ENCODE measurements at places on chromosomes 7 and 10.

GRCh38 chr7:156602283-156602682 is 38.3 kb upstream of the RNF32 start:
- no peak for DNase-seq

- no peak for DNase-seq
Observed at GRCh38 chr10:79299397-79300241, 47.6 kb upstream of the PPIF start.

GRCh38 chr7:96354881-96355280 is 33.0 kb upstream of the SLC25A13 start:
- DNase-seq = no peak

GRCh38 chr10:78973901-78974616 is 94.7 kb upstream of the ZMIZ1 start:
- peak; percentile 20 for DNase-seq

DNA sequence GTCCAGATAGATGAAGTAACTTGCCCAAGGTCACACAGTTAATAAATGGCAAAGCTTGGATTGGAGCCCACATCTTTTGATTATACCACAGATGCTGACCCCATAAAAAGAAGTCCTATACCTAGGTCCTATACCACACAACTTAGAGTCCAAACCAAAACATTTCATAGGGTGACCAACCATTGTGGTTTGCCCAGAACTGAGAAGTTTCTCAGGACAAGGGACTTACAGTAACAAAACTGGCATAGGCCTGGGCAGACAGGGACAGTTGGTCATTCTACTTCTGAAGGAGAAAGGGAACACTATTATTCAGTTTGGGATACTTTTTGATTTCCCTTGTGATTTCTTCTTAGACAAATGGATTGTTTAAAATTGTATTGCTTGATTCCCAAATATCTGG is 32.9 kb upstream of the PRLHR start:
- DNase-seq = no peak

GRCh38 chr7:149495785-149496641 is 1.6 kb downstream of the ZNF746 start:
- DNase-seq = no peak

DNA sequence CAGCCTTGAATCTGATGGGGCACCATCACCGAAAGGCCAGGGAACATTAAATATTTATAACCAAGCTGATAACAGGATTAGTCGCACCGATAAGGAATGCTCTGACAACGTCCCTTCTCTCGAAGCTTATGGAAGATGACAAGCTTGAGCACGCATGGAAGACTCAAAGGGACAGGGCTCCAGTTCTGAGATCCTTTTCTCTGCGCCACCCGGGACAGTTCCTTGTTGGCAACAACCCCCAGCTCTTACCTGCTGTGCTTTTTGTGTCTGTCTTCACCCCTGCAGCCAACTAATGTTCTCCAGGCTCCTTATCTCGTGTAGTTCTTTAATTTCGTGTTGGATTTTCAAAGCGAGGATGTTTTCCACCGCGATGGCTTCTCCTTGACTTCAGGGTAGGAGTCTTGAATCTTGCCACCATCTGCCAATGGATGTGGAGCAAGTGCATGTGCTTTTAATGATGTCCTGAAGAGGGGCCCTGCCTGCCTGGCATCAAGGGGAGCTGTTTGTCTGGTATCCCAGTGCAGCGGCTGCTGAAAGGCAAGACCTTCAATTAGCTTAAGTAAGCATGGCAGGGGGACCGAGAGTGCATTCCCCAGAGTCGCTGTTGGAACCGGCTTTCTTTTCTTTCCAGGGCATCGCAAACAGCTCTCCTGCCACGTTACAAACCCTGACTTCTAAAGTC is 354 bp upstream of the FERD3L start:
- DNase-seq = no peak

GRCh38 chr10:6055929-6056328 is 6.2 kb downstream of the IL2RA start:
- DNase-seq = no peak

- no peak for DNase-seq
Observed at GRCh38 chr10:128122931-128123330, 3.3 kb downstream of the MKI67 start.

- DNase-seq = no peak
Observed at GRCh38 chr10:20709708-20710107, 187.4 kb downstream of the NEBL start.

GRCh38 chr10:114515298-114515914 is 111.1 kb upstream of the AFAP1L2 start:
- DNase-seq = no peak

DNA sequence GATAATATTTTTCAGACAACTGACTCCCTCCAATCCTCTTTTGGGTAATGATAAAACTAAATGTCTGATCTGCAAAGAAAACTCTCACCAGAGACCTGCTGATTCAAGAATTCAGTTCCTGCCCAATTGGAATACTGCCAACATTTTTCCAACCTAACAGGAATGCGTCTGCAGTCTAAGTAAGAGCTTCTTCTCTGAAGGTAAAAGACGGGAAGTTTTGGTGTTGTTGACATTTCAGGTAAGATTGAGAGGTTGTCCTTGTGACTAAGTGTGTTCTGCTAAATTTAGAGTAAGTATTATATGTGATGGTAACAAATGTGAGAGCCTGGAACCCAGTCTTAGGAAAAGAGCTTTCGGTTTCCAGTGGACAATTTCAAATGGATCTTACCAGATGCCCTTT is 17.6 kb downstream of the IFIT5 start:
- DNase-seq = no peak

GRCh38 chr10:72333112-72334015 is 21.4 kb downstream of the DNAJB12 start:
- DNase-seq = no peak

DNA sequence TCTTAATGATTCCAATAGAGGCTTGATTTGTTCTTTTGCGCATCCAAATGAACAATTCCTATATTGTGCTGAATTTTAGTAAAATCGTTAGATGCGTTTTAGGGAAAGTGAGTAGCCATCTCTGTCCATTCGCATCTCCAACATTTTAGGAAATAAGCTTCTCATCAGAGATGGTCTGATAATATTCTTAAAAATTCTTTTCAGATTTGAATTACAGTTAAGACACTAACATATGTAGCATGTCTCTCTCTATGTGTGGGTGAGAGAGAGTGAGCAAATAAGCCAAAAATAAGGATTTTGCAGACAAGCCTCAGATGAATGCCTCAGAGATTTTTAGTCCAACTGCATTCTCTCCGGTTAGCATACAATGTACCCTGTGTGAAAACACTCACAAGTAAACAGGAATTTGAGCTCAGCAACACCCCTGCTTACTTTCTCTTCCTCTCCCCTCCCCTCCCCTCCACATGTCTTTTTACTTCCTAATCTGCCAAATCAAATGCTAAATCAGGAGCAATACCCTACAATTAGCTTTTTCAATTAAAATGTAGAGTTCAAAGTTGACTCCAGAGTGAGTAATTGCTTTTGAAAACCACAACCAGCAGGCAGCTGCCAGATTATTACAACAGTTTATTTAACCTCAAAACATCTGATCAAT is 354.4 kb downstream of the CRPPA start:
- no peak for DNase-seq

DNA sequence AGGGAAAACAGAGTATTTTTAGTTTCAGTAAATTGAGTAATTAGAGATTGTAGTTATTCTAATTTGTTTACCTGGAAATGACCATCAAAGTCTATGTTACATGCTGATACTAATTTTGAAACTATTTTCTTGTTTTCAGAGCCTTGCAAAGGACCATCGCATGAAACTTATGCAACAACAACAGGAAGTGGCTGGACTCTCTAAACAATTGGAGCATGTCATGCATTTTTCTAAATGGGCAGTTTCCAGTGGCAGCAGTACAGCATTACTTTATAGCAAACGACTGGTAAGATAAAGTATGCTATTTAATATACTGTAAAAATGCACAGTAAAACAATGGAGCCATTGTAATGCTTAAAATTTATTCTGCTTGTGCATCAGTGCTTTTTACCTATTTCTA is 78.5 kb downstream of the TRIM24 start:
- DNase-seq = no peak

DNA sequence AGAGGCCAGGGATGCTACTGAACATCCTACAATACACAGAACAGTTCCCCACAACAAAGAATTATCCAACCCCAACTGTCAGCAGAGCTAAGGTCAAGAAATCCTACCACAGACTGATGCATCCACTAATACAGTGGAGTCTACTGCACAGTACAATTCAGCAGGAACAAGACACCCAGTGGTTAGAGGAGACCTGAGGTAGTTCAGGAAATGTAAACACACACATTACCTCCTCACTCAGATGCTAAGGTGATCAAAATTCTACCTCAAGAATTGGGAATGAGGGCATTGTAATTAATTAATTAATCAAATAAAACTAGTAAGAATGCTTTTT is 91.4 kb downstream of the ZFAND4 start:
- DNase-seq = no peak
